Fibroblast of the aortic adventitia (primary cell): ENCODE measurements at places on chromosomes 13 and 19. TPM values are rescaled to one million over a fixed set of nuclear protein-coding genes. Genes with fewer than 3 reads are reported as not detected.

DNA sequence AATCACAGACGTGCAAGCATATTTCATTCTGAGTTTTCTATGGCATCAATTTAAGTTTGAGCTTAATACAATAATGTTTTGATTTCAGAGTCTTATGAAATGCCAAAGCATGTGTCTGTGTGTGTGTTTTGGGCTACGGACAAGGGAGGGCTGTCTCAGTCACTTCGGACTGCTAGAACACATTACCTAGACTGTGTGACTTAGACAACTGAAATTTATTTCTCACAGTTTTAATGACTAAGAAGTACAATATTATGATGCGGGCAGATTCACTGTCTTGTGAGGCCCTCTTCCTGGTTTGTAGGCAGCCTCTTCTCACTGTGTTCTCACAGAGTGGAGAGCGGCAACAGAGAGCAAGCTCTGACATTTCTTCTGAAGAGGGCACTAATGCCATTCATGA, 1202.0 kb downstream of the EFNB2 start:
- no peak for DNase-seq

DNA sequence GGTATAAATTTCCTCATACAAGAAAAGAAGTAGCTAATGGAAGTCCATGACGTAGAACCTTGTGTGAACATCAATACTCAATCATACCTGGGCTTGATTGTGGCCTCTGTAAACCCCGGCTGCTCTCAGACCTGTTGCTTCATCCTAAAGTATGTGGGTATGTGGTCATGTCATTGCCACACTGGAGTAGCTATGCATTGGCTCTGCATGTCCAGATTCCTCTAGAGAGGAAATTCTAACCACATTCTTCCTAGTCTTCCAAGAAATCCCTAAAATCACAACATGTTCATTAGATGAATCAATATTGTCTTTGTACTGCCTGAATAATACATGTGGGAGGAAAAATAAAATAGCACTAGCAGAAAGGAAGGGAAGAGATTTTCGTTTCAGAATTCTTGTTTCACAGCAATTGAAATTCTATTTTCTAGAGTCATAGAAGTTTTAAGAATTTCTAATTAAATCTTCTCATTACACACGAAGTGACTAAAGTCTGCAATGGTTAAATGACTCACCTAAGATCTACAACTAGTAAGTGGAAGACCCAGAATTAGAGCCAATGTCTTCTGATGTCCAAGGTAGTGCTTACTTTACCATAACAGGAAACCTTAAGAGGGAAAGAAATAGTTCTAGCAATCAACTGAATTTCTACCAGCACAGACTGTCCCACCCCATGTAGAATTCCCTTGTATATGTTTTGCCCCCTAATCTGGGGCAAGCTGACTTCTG, 28.0 kb downstream of the RXFP2 start:
- DNase-seq, result peak; percentile 94

GRCh38 chr19:51114087-51114729, 6.0 kb upstream of the CTU1 start:
- no peak for DNase-seq

GRCh38 chr13:63042686-63043085, 1627.0 kb upstream of the PCDH20 start:
- no peak for DNase-seq

GRCh38 chr19:11530432-11530831, 1.5 kb upstream of the ECSIT start:
- peak; percentile 69 for DNase-seq

GRCh38 chr13:78997902-78998629, 339.1 kb upstream of the OBI1 start:
- DNase-seq, result no peak

GRCh38 chr13:112442483-112443090, 66.4 kb downstream of the SPACA7 start:
- DNase-seq, result no peak

GRCh38 chr19:2648528-2648937, 54.0 kb downstream of the GNG7 start:
- peak; percentile 80 for DNase-seq

DNA sequence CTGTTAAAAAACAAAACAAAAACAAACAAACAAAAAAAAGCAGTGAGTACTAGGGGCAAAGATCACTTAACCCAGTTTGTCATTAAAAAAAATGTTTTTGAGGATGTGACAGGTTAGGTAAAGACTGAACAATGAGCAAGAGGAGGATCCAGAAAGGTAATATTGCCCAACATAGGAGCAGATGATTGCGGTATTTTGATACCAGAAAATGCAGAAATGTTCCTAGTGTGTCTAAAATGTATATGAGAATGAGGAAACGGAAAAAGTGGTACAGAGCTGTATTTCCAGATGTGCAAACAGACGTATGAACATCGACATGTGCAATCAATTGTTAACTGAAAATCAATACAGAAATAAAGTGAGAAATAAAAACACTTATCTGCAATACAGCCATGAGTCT, 4.9 kb upstream of the LILRA4 start:
- no peak for DNase-seq

GRCh38 chr13:110869805-110870706, 44.8 kb downstream of the ANKRD10 start:
- peak; percentile 100 for DNase-seq

DNA sequence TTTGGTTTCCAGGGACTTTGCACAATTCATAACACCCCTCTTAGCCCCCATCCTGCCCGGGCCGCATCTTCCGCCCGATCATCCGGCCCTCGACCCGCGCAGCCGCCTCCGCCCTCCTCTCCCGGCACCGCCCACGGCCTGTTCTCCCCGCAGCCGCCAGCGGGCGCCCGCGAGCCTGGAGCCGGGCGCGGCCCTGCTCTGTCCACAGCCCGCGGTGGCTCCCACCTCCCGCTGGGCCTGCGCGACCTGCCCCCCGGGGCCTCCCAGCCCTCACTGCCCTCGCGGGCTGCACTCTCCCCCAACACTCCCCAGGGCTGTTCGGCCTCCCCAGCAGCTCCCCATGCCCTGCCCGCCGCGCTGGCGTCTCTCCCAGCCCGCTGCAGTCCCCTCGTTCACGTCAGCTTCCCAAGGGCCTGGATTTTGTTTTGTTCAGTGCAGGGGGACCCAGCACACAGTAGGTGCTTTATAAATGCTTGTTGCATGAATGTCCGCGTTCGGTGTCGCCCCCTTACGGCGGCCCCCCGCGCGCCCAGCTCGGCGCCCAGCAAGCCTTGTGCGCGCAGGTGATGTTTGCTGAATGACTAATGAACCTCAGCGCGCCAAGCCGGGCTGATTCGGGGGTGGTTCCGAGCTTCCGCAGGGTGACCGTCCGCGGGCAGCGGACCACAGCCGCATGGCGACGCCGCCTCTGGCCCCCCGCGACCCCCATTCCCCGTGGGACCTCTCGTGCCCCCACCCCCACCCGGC, 4.6 kb upstream of the APC2 start:
- DNase-seq, result peak; percentile 30

GRCh38 chr19:33770107-33770506, 26.6 kb upstream of the KCTD15 start:
- no peak for DNase-seq

DNA sequence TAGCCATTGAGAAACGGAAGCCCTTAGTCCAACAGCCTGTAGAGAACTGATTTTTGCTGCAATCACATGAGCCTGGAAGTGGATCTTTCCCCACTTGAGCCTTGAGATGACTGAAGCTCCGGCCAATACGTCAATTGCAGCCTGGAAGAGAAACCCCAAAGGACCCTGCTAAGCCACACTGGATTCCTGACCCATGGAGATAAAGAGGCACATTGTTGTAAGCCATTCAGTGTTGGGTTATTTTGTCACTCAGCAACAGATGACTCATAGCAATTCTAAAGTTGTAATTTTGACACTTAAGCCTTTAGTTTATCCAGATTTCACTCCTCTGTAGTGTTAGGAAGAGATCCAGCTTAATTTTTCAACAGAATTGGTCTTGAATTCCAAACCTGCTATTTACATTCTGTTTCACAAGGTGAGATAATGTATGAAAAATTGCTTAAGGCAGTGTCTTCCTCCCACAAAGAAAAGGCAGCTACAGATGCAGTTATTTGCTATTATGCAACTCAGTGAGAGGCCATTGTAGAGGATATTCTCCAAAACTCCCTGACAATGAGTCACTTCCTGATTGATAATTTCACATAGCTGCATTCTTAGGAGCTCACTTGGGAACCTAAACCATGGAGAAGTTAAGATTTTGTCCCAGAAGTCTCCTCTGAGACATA, 59.4 kb upstream of the TSHZ3 start:
- DNase-seq, result peak; percentile 98

DNA sequence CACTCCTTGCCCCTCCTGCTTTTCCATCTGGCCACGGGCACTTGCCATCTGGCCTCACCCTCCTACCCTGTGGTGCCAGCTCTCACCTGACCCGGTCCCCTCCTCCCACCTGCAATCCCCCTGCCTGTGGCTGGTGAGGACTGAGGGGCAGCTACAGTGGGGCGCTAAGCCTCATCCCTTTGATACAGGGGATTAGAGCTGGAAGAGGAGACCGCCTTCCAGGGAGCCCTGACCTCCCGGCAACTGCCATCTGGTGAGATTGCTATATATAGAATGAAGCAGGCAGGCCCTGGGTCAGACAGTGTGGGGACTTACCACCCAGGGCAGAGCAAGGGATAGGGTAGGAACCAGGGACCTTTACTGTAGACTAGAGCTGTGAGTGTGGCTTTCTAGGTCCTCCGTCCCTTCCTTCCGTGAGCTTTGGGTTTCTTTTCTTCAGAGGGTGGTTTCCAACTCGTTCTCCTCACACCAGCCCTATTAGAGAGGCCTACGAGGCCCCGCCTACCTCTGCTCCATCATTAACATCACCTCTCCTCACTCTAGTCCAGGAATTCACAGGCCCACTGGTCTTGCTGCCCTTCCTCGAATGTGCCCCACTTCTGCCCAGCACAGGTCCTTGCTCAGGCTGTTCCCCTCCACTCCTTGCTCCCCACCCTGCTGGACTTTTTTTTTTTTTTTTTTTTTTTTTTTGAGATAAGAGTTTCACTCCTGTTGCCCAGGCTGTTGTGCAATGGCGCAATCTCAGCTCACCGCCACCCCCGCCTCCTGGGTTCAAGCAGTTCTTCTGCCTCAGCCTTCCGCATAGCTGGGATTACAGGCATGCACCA, 7.7 kb downstream of the KASH5 start:
- DNase-seq, result no peak

GRCh38 chr19:48631225-48631624, 6.0 kb downstream of the DBP start:
- no peak for DNase-seq

GRCh38 chr13:80783926-80784565, 443.1 kb upstream of the SPRY2 start:
- peak; percentile 77 for DNase-seq

GRCh38 chr13:63249411-63250187, 1834.0 kb upstream of the PCDH20 start:
- no peak for DNase-seq

GRCh38 chr13:94515374-94515773, 35.9 kb upstream of the DCT start:
- DNase-seq, result no peak

DNA sequence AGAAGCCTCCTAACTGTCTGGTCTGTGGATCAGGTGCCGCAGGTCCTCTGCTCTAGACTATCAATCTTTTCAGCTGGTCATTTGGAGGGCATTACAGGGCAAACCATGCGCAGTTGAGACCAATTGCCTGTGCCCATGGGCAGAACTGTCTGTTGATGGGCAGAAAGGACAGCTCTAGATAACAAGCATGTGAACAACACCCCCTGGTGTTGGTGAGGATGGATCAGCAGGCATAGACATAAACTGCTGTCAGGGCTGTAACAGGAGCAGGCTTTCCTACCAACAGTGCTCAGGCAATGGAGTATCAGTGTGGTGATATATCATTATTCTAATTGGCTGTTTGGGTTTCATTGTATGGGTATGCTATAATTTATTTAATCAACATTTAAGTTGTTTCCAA, 104.7 kb upstream of the KL start:
- peak; percentile 26 for DNase-seq

GRCh38 chr19:36032251-36033104, at the start of gene CLIP3:
Gene CLIP3, minus strand, starts transcription at chr19:36032873. Its CDS starts 516 bp downstream, at chr19:36032357.
- peak; percentile 68 for DNase-seq

DNA sequence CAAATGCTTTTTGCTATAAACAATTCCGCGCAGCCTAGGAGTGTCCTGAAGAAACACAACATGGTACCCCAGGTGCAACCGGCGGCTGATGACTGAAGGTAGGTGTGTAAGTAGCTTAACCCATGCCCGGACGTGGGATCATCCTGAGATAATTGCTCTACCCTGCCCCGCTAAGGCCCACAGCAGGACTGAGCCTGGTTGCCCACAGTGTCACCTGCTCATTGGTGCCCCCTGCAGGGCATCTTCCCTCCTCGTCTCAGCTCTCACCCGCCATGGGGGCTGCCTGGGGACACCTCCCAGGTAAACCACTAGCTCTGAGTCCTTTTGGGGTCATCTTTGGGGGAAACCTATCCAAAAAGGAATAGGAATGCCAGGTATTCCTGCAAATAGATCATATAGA, 22.3 kb downstream of the TMEM161A start:
- DNase-seq, result peak; percentile 8

DNA sequence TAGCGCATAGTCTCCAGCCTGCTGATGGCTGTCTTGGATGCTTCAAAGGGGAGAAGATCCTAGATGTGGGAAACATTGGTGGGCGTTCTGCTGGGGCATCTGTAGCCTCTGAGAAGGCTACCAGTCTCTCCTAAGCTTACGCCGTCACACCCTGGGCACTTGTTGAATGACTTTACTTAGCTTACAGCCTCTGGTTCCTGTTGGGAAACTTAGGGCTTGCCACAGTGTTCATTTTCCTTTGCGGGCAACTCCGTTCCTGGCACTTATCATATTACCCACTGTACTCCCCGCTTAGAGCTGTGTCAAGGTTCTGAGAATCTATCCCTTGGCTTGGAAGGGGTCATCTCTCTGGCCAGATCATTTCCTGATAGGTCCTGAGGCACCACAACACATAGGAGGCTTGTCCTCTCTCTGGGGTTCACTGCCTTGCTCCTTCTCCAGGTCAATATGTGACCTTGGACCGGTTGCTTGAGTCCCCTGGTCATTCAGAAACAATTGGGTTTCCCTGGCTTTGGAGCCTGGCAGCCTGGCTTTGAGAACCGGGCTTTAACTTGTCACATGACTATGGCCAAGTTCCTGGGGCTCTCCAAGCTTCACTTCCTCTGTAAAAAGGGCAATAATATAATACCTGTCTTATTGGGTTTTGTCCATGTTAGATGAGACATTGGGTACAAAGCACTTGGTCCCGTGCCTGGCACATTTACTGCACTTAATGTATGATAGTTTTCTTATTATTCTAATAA, 20.5 kb upstream of the ALOX5AP start:
- no peak for DNase-seq

NTN5 gene
- 0.09 TPM in 1 of 2 replicates, not detected in the other for total RNA-seq

CD22 gene
- total RNA-seq, result not detected in 2 replicates

RAB3A gene
- total RNA-seq, result 2.8 TPM in 1 of 2 replicates, not detected in the other

ZNF729 gene
- total RNA-seq, result not detected in 2 replicates

KIRREL2 gene
- total RNA-seq, result 0.25 TPM in 1 of 2 replicates, not detected in the other

SPACA4 gene
- not detected in 2 replicates for total RNA-seq

IZUMO2 gene
- not detected in 2 replicates for total RNA-seq

ZNF253 gene
- 2.3 and 7.0 TPM in 2 replicates for total RNA-seq

IL11 gene
- total RNA-seq, result 1.6 and 2.2 TPM in 2 replicates

WBP4 gene
- 7.8 and 10.5 TPM in 2 replicates for total RNA-seq

SRRM5 gene
- total RNA-seq, result 0.09 TPM in 1 of 2 replicates, not detected in the other

URAD gene
- not detected in 2 replicates for total RNA-seq
